ENCODE measurements at places on chromosomes 1 and 21.

DNA sequence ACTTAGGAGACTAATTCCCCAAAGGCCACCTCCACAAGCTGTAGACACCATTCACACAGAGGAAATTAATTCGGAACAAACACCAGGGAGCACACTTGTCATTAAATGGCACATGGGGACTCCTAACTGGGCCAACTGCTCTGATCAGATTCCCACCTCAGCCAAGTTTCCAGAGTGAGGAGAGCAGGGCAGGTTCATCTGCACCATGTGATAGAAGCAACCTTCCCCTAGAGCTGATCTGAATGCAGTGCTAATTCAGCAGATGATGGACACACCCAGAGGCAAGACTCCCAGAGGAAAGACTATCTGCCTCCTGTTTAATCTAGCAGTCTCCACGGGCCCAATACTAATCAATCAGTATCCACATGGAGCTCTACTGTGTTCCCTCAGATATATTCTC is 147.0 kb downstream of the VAV3 start:
- no peak for DNase-seq

DNA sequence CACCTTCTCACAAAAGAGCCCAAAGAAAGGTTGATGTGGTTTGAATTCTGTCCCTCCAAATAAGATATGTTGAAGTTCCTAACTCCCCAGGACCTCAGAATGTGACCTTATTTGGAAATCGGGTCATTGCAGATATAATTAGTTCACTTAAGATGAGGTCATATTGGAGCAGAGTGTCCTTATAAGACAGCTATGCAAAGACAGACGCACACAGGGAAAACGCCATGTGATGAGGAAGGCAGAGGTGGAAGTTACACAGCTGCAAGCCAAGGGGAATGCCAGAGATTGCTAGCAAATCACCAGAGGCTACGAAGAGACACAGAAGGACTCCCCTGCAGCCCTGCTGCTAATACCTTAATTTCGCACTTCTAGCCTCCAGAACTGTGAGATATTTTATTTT is 5.2 kb upstream of the ABCB10 start:
- DNase-seq, result no peak

GRCh38 chr1:115670476-115671175 is 28.9 kb downstream of the VANGL1 start:
- DNase-seq, result no peak

DNA sequence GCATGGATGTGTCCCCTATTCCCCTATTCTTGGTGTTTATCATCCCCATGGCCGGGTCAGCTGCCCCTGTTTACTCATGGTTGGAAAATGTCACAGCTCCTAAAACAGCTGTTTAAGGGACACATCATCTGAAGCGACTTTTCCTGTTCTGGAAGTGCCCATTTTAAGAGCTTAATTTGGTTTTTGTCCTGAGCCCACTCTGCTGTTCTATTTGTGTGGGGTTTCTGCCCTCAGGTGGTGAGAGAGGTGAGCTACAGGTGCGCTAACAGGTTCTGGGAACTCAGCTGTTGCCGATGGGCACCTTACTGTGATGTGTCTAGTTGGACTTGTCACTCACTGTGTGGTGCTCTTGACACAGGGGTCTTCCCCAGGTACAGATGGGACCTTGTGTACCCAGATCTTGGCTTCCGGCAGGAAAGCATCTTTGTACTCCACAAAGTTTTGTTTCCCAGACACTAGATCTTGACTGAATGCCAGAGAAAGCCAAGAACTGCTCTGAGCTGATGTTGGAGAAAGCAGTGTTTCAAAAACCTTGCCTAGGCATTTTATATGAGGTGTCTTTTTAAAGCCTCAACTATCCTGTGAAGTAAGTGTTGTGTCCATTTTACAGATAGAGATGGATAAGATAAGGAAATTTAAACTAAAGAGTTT is 59.0 kb upstream of the CD1D start:
- no peak for DNase-seq

GRCh38 chr1:156796340-156797097 is 20.1 kb downstream of the SH2D2A start:
- no peak for DNase-seq

DNA sequence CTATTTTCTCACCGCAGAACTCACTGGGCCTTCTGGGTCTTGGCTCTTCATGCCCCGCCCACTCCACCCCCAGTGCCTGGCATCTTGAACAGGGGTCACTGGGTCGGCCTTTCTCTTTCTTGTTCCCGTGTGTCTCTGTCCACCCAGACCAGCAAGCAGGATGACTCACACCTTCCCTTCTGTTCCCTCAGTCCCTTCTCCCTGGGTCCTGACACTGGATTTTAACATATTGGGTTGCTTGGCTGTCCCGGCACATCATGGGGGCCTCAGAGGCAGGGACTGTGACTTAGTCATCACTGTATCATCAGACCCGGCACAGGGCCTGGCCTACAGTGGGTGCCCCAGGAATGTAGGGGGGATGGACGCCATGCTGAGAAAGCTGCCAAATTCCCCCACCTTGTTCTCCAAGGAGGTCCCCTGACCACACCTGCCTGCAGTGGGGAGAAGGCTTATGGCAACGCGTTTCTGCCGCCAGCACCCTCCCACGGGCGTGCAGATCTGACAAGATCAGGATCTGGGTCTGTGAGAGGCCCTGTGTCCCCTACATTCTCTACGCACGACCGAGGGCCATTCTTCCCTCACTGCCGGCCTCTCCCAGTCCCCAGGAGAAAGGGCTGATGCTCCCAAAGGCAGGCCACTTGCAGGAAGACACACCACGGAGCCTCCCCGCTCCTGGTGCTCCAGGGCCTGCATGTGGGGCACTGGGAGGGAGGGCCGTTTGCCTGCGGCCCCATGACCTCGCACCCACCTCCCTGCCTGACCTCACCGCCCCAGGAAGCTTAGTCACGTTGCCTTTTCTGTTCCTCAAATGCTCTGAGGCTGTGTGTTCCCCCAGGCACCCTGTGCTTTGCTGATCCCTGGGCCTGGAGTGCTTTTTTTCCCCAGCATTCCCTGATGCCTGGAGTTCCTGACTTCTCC is 157.2 kb upstream of the TMEM51 start:
- DNase-seq, result no peak

- no peak for DNase-seq
Measured at GRCh38 chr1:228416217-228416933, at the start of gene TRIM17. TSS of gene TRIM17 (minus strand) at chr1:228416861. CDS start at chr1:228415072, 1,789 bp downstream.

DNA sequence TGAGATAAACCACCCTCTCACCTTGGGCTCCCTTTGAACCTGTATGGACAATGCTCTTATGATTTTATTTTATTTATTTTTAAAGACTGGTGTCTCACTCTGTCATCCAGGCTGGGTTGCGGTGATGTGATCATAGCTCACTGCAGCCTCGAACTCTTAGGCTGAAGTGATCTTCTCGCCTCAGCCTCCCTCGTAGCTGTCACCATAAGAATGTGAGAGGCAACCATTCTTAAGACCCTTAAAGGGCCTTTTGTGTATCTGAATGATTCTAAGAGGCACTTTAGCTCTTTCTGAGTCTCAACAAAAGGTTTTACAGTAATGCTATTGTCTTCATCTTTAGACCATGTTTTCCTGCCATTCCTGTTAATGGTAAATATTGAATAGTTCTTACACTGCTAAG is 67.0 kb downstream of the IVNS1ABP start:
- DNase-seq, result no peak

DNA sequence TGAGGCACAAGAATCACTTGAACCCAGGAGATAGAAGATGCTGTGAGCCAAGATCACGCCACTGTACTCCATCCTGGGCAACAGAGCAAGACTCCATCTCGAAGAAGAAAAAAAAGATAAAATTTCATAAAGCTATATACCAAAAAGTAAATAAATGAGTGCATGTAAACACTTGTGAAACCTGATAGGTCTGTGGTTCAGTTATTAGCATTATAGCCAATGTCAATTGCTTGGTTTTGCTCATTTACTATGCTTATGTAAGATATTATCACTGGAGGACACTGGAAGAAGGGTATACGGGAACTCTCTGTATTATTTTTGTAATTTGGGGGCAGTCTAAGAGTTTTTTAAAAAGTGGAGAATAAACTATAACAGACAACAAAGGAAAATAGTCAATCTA is 17.7 kb upstream of the TAL1 start:
- DNase-seq, result no peak

DNA sequence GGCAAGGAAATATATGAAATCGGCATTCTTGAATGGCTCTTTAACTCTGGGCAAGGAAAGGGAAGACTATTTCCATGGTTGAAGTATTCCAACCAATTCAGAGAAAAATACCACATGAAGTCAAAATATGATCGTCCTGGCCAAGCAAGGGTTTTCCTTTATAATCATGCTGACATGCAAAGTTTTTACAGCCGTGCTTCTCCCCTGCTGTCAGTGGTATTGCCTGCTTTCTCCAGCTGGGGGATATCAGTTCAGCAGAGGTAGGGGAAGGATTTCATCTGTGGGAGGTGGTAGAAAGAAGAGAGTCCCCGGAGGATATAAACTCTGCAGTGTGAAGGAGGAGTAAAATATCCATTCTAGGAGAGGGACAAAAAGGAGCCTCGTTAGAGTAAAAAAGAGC is 322.8 kb downstream of the PAPPA2 start:
- no peak for DNase-seq

GRCh38 chr1:115245227-115245626 is 92.8 kb downstream of the NGF start:
- DNase-seq, result no peak

- no peak for DNase-seq
Measured at GRCh38 chr1:29636936-29637335, 400.6 kb downstream of the PTPRU start.

- DNase-seq, result no peak
Measured at GRCh38 chr1:114108751-114109255, 44.9 kb downstream of the SYT6 start.

DNA sequence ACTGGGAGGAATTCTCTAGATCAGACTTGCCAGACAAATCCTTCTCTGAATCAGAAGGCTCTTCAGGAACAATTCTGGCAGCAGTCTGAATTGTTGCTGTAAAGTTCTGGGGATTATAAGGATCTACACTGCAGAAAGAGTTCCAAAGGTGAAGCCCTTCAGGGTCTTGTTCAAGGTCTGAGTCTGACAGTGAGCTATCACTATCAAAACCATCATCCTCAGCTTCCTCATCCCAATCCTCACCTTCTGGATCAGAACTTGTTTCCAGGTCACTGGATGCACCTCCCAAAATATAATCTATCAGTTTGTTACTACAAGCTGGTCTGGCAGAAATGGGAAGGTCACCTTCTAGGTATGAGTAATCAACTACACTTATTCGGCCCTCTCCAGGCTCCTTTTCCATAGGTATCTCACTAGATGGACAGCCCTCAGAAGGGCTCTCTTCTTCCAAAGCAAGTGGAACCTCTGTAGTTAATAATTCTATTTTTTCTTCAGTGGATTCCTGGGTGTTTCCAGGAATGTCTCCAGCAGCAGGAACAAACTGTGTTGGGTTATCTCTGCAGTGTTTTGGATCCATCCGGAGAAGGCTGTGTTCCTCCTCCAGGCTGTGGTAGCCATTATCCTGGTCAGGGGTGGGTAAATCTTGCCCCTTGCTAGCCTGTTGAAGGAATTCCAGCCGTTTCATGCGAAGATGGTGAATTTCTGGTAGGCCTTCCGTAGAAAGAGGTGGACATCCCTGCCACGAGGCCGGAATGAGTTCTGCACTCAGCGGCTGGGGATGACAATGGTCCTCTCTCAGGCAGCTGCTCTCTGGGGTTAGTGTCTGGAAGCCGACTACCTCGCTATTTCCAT is 1.6 kb downstream of the PPP1R15B start:
- no peak for DNase-seq

DNA sequence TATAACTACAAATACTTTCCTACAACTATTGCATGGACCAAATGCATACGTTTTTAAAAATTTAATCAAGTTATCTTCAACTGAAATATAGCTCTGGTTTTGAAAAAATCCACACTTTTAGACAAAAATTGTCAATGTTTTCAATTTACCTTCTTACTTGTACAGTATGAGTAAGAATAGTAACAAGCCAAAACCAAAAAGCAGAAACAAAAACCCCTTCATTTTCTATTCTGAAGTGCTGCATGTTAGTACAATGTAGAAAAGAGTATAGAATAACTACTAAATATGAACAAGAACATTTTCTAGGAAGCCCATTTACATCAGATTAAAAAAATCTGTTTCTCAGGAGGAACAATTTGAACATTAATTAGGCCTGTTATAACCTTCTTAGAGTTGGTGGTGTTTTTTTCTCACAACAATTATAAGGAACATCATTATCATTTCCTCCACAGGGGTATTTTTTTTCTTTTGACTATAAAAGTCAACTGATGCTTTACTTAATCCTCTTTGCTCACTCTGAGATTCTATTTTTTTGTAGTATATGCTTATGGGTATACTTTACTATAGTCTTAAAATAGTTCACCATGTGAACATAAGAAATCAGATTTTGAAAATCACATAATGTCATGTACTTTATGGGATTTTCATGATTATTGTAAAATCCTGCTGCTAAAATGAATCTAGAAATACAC is 475.4 kb downstream of the PTBP2 start:
- DNase-seq, result no peak

DNA sequence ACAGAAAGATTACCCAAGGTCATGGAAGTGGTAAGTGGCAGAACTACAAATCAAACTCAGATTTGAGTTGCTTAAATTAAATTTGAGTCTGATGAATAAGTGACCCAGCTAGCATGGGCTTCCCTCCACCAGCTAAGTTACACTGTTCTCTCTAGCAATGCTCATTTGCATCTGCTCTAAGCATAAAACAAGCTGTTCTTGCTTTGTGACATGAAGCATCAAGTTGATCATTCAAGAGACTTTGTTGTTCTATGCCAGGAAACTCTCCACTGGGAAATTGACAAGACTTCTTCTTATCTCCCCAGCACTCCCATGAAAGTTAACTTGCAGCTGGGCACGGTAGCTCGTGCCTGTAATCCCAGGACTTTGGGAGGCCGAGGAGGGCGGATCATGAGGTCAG is 49.0 kb downstream of the SERBP1 start:
- no peak for DNase-seq

GRCh38 chr1:213830371-213830770 is 157.4 kb upstream of the PROX1 start:
- DNase-seq, result no peak

DNA sequence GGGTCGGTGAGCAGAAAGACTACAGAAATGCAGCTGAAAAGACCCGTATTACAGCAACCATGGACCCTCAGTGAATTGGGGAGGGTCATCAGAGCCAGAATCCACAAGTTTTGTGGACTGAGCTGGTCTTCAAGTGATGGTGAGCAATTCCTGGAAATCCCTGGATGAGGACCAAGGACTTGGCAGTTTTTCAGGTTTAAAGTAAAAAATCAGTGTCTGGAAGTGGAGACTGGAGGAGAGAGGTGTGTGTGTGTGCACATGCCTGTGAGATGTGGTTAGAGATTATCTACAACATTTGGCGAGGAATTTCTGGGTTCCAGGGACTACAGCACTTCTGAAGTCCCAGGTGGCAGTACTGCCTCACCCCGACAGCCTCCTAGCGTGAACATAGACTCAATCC is 56.4 kb downstream of the KIRREL1 start:
- no peak for DNase-seq

DNA sequence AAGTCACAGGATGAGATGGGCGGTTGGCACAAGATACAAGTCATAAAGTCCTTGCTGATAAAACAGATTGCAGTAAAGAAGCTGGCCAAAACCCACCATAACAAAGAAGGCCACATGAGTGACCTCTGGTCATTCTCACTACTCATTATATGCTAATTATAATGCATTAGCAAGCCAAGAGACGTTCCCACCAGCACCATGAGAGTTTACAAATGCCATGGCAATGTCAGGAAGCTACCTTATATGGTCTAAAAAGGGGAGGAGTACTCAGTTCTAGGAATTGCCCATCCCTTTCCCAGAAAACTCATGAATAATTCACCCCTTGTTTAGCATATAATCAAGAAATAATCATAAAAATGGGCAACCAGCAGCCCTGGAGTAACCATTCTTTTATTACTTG is 74.9 kb upstream of the APP start:
- DNase-seq, result no peak

GRCh38 chr1:75129660-75129982 is 4.6 kb upstream of the LHX8 start:
- no peak for DNase-seq

Data from esophagus squamous epithelium (tissue), 5 donors.